ENCODE measurements at places on chromosomes 6 and 20.

DNA sequence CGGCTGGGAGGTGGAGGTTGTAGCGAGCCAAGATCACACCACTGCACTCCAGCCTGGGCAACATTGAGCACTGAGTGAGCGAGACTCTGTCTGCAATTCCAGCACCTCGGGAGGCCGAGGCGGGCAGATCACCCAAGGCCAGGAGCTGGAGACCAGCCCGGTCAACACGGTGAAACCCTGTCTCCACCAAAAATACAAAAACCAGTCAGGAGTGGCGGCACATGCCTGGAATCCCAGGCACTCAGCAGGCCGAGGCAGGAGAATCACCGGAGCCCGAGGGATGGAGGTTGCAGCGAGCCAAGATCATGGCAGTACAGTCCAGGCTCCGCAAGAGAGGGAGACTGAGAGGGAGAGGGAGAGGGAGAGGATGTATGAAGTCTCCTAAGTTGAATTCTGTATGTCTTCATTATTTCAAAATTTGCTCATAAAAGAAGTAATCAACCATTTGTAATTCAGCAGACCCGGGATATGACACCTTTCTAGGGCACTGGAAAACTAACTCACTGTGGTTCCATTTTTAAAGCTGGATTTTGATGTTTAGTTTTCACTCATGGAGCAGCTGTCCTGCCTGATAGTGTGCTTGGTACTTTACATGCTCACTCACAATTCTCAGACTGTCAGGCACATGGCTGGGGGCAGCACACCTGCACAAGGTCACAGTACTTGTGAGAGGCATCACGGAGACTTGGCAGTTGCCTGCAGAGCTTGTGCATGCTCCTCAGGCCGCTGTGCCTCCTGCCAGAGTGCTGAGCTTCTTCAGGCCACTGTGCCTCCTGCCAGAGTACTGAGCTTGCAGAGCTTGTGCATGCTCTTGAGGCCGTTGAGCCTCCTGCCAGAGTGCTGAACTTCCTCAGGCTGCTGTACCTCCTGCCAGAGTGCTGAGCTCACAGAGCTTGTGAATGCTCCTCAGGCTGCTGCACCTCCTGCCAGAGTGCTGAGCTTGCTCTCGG, 106.2 kb downstream of the ERMARD start:
- DNase-seq = no peak

GRCh38 chr6:104771258-104771832, 88.4 kb downstream of the HACE1 start:
- DNase-seq = no peak

GRCh38 chr6:7707787-7708186, 18.1 kb upstream of the BMP6 start:
- no peak for DNase-seq

GRCh38 chr6:142932889-142933288, 12.1 kb downstream of the HIVEP2 start:
- no peak for DNase-seq

DNA sequence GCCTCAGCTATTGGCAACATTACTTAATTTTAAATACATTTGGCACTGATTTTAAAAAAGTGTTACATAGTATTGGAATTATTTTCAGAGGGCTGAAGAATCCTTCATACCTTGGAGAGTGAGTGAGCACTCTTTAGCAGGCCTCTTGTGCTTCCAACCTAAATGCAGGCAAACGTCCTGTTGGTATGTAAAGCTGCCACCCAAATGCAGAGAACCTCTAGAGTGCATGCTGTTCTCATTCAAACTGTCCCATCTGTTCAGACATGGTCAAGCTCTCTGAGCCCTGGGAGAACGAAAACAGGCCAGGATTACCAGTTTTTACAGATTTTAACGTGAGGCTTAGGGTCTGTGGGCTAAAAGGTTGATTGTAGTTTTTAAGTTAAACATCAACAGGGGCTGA, 378.0 kb upstream of the FLRT3 start:
- DNase-seq = no peak

DNA sequence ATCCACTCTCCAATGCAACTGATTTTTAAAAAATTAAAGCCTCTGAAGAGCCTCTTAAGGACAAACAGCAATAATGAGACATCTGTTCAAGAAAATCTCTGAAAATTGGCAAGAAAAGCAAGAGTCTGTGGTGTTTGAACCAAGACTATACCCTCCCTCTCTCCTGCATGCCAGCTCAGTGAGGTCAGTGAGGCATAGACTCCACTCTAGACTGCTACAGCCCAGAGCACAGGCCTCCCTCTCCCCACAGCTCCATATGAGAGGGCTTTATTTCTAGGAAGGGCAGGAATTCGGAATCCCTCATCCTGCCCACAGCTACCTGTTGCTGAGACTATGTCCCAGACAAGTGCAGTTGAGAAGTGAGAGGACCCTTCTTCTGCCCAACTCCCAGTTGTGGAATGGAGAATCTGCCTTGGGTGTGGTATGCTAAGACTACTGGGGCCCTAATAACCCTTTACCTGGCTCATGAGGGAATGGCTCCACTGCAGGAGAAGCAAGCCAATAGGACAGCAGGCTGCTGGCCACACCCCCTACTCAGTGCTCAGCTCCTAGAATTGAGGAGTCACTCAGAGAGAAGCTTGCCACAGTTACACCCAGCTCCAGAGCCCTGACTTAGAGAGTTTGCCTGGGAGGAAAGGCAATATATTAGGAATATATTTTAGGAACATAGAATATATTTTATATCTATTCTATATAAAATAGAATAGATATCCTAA, 22.7 kb upstream of the HLA-DQA1 start:
- DNase-seq = no peak
